ENCODE measurements at places on chromosomes 2 and 18.

DNA sequence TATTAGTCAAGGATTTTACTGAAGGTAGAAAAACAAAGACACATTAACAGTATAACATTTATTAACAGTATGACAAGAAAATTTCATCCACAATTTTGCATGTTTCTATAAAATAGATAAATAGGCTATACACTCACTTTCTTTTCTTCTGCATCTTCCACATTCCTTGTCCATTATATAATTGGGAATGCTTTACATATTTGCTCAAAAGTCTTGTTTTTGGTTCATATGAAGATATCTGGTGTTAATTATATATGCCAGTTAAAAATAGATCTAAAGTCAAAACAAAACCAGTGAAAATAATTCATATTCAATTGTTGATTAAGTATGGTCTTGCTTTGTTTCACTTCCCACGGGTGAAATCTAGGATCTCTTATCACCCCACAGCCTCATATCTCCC is 53.4 kb downstream of the SERPINB7 start:
- no peak for DNase-seq

- DNase-seq = no peak
Measured at GRCh38 chr2:72220170-72220569, 72.5 kb upstream of the CYP26B1 start.

DNA sequence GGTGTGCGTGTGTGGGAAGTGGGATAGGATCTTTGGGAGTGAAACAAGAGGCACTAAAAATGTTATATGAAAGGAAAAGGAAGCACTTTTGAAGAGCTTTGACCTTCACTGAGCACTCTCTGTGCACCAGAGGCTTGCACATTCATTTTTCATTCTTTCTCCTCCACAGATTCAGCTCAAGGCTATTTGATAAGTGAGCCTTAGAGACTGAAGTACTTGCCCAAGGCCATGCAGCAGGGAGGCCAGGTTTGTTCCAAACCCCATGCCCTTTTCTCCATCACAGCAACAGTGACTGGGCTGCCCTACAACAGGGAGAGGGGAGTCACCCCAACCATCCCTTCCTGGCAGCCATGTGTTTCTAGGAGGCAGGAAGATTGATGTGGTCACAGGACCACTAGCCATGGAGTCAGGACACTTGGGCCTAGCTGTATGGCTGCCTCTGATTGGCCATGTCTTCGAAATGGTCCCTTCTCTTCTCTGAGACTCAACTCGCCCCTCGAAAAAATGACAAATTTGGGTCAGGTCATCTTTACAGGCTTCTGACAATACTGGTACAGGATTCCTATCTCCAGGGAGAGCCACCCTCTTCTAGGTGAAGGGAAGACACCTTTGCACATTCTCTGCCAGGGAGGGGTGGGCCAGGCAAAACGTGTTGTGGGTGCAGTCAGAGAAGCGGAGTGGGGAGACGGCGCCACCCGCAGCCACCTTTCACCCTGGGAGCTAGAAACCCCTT is 123.5 kb upstream of the MYCN start:
- no peak for DNase-seq

DNA sequence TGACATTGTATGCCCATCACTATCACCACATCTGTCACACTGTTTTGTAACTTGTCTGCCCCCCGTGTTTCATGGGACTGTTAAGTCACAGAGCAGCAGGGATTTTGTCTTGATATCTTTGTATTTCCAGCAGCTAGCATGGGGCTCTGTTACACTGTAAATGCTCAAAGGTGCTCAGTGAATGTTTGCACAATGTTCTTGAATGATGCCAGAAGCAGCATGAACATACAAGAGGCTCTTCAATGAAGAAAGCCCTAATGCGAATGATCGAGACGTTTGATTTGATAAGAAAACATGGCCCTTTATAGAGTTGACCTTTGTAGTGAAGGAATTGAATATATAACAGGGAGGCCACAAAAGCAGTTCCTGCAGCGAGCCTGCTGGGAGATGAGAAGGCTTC is 120.9 kb upstream of the TTC39C start:
- DNase-seq = no peak

GRCh38 chr2:74597410-74597809 is 42.9 kb downstream of the DOK1 start:
- no peak for DNase-seq

DNA sequence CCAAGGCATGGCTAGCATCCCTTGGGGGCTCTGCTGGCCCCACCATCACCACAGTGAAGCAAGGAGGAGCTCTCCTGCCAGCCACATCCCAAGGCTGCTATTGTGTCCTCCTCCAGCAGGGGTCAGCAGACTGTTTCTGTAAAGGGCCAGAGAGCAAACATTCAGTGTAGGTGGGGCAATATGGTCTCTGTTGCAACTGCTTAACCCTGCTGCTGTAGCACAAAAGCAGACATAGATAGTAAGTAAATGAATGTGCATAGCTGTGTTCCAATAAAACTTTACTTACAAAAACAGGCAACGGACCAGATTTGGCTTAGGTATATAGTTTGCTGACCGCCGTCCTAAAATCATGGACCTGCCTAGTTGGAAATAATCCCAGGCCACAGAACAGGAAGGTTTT is 36.4 kb upstream of the ZBTB7C start:
- DNase-seq = peak; percentile 13

- peak; percentile 41 for DNase-seq
Measured at GRCh38 chr2:233857511-233858141, 3.3 kb upstream of the HJURP start.

- no peak for DNase-seq
Measured at GRCh38 chr2:15941481-15941850, 1.1 kb downstream of the MYCN start.

DNA sequence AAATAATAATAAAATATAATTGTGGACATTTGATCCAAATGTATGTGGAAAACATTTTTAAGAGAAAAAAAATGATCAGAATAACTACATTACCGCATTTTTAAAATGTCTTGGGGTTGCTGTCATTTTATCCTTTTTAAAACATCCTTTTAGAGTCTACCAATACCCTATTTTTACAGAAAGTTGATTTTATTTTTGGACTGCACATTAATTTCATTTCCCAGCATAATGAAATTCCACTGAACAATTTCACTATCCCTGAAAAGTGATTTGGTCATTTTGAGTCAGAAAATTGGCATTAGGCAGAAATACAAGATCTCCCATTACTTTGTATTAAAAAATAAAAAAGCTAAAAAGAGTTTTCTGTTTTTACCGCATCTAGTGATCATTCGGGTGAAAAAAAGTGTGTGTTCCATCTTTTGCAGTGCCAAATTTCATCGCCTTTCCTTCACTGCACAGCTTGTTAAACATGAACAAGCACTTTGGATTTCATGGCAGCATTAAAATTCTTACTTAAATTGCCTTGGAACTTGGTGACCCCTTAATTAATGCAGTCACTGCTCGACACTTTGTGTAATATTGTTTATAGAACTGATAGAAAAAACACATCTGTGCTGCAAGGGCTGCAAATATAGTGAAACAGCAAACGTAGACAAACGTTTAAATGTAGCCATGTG is 611.7 kb downstream of the TSN start:
- no peak for DNase-seq

DNA sequence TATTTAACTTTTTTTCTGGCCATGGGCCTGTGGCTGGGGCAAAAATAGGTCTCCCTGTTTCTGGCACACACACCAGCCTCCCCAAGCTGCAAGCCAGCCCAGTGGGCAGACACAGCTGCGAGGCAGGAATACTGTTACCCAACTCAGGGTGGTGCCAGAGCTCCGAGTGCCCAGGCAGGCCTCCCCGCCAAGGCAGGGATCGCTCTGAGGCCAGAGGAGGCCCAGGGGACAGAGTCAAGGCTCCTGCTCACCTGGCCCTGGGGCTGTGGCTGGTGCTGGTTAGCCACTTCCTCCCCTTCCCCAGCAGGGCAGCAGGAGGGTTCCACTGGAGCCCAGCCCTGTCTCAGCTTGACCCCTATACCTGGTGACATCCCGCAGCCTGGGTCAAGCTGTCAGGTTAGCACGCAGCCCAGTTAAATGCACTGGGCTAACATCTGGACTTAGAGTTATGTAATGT is 67.1 kb upstream of the EPAS1 start:
- no peak for DNase-seq

DNA sequence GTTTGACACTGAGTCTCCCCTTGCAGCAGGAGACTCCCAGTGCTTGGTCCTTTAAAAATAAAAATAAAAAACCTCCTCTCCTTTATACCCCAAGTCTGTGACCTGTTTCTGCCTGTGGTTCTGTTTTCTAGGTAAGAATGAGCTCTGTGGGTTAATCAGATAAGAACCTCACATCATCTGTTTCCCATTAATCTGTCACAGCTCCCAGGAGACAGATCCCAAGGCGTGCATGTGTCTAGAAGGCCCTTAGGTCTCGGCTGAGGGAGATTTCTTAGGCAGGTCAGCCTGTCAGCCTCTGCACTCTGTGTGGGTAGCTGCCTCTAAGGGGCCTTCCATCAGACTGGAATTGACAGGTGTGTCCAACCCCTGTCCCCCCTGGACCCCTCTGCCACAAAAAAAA is 80.7 kb downstream of the FHOD3 start:
- no peak for DNase-seq

DNA sequence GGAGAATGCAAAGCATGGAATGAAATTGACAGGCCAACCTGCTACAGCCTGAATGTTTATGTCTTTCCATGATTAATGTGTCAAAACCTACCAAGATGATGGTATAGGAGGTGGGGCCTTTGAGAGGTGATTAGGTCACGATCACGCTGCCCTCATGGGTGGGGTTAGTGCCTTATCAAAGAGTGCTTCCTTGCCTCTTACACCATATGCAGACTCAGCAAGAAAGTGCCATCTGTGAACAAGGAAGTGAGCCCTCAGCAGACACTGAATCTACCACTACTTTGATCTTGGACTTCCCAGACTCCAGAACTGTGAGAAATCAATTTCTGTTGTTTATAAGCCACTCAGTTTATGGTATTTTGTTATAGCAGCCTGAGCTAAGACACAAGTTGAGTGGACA is 147.5 kb upstream of the BCL2L11 start:
- DNase-seq = no peak

DNA sequence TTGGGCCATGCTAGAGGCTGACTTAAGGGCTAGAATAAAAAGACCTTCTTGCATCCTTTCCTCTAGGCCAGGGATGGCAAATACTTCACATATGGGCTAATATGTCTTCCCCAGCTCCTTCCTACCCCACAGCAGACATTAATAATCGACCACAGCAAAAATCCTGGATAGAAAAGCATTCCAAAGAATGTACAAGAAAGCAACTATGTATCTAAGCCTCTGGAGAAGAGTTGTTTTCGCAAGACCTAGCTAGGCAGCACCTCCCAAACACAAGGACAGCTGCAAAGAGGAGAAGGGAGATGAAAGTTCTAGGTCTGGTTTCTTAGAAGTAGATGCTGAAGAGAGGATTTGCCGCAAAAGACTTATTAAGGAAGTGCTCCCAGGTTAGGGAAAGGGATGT is 372.6 kb downstream of the SLC4A3 start:
- no peak for DNase-seq

DNA sequence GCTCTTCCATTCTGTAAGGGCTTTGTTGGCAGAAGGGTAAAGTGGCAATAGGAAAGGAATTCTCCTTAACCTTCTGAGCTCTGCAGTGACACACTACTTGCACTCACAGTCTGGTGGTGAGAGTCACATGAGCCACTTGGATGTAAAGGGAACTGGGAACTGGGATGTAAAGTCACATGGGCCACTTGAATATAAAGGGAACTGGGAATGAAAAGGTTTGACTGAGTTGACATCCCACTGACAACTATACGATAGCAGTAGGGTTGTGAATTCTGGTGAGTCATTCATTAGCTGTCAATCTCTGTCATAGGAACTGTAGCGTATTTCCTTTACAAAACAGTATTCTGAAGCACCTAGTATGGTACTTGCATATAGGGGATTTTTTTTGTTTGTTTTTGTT is 5.5 kb downstream of the RPE start:
- DNase-seq = no peak

DNA sequence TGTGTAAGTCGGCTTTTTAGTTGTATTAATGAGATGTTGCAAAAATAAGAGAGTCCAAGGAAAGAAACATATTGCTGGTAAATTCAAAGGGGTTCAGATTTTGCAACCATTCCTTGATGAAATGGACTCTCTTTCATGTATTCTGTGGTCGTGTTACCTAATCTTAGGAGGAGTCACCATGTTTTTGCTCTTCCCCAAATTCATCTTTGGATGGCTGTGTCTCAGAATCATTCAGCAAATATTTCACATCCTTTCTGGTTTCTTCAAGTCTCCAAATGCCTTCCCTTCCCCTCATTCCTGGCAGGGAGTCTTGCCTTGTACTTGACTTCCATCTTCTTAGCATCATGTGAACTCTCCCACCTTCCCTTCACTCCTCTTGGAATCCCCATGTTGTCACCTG is 66.1 kb downstream of the PTPRM start:
- DNase-seq = no peak

DNA sequence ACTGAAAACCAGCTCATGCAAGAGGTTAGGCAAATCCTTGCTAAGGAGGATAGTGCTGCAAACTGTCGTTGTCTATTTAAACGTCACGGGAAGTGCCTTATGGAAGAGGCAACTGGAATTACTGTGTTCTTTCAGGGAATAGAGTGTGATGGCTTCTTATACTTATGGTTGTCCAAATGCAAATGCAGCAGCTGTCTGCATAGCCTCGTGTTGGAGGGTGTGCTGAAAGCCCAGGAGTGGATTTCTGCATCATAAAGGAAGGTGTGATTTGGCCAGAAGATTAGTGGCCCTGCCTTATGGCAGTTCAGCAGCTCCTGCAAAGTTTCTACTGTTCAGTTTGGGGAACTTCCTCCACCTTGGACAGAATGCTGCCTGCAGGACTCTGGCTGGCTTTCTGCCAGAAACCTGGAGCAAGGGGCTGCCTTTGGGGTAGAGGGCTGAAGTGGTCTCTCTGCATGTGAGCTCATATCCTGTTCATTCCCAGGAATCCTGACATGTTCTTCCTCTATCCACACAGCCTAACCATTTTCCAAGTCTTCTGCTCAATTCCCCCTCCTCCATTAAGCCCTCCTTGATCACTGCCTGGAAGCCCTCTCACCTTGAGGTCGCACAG is 321.2 kb upstream of the CXCR4 start:
- no peak for DNase-seq

- DNase-seq = no peak
Measured at GRCh38 chr2:110708455-110708854, 23.9 kb upstream of the ACOXL start.

DNA sequence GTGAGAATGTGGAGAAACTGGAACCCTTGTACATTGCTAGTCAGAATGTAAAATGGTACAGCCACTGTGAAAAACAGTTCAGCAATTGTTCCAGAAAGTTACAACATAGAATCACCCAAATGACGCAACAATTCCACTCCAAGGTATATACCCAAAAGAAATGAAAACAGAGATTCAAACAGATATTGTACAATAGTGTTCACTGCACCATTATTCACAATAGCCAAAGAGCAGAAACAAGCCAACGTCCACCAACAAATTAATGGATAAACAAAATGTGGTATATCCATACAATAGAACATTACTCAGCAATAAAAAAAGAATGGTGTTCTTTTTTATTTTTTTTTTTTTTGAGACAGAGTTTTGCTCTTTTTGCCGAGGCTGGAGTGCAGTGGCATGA is 10.9 kb downstream of the CLASP1 start:
- DNase-seq = no peak
